ENCODE measurements at places on chromosomes 4 and X. TPM values are rescaled to one million over a fixed set of nuclear protein-coding genes. Genes with fewer than 3 reads are reported as not detected.

- H3K27me3 ChIP-seq, result no peaks in the 10 kb centered on the region
- peak overlapping the region; percentile 82 for H3K4me3 ChIP-seq
- peaks cover 10% of the 10 kb centered on the region for H3K36me3 ChIP-seq
- no peak for DNase-seq
- peak overlapping the region; percentile 96 for H3K27ac ChIP-seq
Measured at GRCh38 chrX:40996886-40997530, 88.2 kb upstream of the USP9X start.

The FAT1 gene
- total RNA-seq, result 130 TPM

DNA sequence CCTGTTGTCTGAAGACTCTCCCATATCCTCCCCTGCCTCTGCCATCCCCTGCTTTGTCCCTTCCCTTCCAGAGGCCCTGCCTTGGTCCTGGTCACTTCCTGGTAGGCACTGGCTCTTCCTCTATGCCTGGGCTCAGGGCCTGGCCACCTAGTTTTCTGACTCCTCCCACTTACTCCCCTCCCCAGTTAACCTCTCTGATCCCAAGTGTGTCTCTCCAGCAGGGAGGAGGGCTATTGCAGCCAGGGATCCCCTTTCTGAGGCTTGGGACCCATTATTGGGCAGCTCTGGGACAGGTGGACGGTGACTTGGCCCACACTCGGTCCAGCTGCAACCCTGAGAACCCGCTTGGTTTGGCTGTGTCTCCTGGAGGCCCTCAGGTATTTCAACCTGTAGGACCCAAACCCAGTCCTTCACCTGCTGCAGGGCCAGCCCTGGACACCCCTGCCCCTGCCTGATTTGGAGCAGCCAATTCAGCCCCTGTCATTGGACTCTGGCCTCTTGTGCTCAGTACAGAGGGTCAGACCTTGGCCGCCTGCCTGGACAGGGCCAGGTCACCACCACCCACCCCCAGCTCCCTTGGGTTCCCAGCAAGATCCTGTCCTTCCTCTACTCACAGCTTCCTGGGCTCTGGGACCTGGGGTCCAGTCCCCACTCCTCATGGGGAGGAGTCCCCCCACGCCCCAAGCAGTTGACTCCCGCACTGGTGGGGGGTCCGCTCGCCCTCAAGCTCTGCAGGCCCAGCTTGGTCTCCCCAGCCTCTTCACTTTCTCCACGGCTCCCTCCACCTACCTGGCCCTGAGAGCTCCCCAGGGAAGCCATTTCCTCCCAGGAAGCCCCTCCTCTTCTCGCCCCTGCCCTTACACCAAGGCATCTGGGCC lies 1.1 kb upstream of the SH3BP2 start:
- H3K36me3 ChIP-seq, result no peaks in the 10 kb centered on the region
- no peak overlapping the region for H3K4me3 ChIP-seq
- H3K4me1 ChIP-seq, result peaks cover 6% of the 10 kb centered on the region
- no peak overlapping the region for H3K27ac ChIP-seq

The DSPP gene
- total RNA-seq, result not detected

Data from neural crest cell (in vitro differentiated cells).